ENCODE measurements at places on chromosomes 3 and 15.

DNA sequence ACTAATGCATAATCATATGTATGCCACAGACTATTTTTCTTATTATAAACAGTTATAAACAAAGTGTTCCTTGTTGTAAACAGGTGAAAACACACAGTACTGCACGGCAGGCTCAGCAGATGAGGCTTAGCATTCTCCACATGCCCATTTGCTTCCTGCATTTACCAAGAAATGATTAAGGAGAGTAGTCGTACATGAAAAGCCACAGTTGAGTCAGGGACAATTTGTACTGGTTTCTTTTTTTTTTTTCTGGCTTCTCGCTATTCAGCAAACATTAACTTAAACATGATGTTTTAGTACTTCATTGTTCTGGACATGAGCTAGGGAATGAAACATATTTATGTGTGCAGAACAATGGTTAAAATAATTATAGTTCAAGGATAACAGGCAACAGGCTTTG, 63.4 kb downstream of the GHSR start:
- no peak for DNase-seq

DNA sequence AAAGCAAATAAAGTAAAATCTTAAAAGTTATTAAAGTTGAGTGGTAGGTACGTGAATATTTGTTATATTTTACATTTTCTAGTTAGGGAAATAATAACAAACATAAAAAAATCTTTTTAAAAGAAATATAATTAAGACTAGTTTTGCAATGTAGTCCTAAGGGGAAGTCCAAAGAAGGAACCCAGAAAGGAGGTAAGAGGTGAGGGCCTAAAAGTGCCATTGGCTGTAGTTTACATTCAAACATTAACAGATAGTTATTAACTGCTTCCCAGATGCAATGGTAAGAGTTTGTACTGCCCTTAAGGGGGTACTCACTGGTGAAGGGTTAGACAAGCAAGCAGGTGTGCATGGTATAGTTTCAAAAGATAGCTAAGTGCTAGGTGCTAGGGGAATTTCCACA, 79.2 kb downstream of the B3GALNT1 start:
- no peak for DNase-seq

GRCh38 chr3:187368251-187369088, at the start of gene RTP4:
Gene RTP4 (plus strand): TSS chr3:187368385. CDS start chr3:187368442, 57 bp downstream.
- DNase-seq, result peak; percentile 53

- DNase-seq, result no peak
Observed at GRCh38 chr3:171357721-171358120, 102.5 kb downstream of the TNIK start.

DNA sequence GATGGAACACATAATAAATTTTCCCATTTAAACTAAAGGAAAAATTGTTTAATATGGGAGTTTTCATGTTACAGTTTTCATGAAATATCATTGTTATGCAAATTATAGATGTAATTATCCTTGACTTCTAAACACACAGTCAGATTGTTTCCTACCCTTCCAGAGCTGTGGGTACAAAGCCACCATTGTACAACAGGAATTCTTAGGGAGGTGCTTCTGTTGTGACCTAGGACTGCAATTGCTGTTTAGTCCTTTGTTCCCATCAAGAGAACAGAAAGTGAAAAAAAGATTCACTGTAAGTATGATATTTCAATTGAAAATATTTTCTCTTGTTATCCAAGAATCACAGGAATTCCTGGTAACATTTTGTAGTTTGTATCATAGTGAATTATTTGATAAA, 455.3 kb upstream of the NAALADL2 start:
- no peak for DNase-seq

DNA sequence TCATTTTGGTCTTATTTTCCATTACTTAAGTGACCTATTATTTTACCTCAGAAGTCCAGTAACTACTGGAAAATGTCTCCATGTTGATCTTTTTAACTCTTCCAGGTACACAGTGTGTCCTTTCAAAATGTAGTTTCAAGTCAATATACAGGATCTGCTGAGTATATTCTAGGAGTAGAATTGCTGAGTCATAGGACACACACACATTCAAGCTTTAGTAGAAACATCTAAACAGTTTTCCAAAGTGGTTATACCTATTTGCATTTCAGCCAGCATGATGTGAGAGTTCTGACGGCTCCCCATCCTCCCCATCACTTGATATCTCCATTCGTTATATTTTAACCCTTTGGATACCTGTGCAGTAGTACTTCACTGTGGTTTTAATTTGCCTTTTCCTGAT, 271.9 kb downstream of the MCTP2 start:
- no peak for DNase-seq

DNA sequence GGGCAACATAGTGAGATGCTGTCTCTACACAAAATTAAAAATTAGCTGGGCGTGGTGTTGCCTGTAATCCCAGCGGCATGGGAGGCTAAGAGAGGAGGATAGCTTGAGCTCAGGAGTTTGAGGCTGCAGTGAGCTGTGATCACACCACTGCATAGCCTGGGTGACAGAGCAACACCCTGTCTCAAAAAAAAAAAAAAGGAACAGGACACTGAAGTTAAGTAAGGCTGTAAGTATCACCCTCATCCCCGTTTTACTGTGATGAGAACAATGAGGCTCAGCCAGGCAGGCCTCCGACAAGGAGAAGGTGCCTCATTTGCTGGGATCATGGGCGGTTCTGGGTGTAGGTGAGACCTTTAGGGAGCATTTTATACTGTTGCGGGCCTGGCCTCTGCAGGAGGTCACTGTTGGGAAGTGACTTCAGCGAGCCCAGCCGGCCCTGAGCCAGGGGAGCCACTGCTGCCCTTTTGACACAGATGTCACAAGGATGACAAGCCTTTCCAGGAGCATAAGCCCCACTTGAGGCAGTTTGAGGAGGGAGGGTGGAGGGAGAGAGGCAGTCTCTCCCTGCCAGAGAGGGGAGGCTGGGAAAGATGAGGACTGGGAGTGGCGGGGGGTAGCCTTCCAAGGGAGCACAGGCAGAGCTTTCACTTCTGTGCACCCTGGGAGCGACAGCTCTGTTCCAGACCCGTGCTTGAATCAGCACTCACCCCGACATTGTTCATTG, 30.8 kb downstream of the IRAK2 start:
- no peak for DNase-seq

GRCh38 chr3:182357928-182358327, 435.4 kb upstream of the ATP11B start:
- DNase-seq, result no peak

DNA sequence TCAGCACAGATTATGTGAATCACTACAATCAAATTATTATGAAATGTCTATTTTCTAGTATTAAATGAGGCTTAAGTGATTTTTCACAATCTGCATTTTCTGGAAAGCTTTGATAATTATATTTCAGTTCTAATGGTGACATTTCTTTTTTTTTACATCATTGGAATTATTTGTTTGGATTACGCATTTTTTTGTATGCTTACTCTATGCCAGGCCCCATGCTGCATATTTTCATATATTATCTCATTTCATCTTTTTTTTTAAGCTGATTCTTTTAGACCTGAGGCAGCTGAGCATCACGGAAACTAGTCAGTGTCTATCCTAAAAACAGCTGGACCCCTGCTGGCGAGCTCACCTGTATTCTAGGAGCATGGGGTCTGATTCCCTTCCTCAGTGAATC, 31.1 kb downstream of the SLCO3A1 start:
- DNase-seq, result no peak

- DNase-seq, result no peak
Observed at GRCh38 chr3:60651799-60652198, 599.5 kb downstream of the FHIT start.

- no peak for DNase-seq
Observed at GRCh38 chr15:74821091-74821789, 5.2 kb upstream of the CPLX3 start.

DNA sequence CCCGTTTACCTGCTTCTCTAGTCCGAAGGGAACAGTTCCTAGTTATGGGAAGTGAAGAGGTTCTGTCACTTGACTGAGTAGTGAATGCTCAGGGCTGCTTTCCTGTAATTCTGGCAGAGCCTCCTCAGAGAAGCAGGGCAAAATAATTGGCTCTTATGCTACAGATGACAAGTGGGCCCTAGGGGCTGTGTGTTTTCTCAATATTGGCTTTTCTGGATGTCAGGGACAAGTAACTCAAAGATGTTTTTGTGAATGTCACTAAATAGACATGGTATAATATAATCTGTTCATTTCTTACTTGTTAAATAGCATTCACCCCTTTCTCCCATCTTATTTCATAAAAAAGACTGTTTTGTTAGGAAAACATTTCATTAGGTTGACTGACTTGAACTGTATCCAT, 40.1 kb downstream of the SGO1 start:
- no peak for DNase-seq

GRCh38 chr15:99719096-99719541, 14.1 kb downstream of the LYSMD4 start:
- no peak for DNase-seq

DNA sequence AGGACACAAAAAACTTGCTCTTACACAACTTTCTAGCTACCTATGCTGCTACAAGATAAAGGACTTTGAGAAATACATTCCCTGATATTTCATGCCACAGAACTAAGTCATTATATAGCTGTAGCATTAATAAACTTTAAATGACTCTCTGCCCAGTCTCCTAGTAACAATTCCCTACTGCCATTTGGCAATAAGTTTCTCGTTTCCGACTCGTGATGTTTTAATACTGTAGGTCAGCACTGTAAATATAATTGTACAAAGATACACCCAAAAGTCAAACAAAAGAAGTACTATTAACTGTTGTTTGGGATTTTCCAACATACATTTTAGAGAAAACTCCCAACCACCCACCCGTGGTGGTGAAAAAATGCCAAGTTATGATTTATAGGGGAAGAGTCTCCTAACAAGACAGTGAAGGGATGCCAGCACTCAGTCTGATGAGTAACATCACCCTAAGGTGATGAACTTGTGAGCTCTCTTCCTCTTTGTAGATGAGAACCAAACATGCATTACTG, 132.2 kb downstream of the DUT start:
- no peak for DNase-seq

DNA sequence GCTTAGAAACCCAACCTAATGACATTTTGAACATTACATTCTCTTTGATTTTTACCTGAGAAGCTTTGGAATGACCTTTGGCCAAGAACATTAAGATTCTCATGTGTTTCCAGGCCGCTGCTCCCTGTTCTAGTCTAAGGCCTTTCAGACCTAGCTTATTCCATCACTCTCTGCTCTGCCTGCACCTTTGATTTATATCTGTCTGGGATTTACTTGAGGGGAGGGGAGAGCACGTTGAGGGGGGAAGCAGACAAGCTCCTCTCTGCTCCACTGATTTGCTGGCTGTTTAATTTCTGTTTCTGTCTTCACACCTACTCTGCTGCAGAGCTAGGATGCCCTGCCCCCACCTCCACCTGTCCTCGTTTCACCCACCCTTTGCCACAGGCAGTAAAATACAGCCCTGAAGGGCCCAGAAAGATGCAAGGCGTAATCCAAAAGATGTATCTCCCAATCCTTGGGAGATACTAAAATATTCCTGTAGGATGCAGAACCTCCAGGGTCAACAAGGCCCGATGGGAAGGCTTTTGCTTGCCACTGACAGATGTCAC, 429.8 kb downstream of the EPHB1 start:
- no peak for DNase-seq

DNA sequence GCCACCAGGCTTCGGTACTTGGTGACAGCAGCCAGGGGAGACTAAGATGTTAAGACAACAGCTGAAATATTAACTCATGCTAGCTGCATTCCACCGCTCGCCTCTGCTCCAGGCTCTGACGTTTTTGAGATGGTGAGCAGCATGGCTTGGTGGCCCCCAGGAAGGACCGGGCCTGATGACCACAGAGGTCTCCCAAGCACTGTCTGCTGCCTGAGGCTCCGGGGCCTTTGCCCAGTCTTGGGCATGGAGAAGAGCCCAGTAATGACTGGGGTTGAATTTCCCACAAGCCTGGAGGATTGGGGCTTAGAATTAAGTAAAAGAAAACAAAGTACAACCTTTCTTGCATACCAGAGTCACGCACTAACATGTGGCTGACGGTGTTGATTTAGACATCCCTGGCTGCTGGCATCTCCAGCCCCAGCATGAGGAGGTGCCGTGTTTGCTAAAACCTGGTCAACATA, 243.6 kb upstream of the LYSMD4 start:
- DNase-seq, result no peak

- no peak for DNase-seq
Observed at GRCh38 chr3:10646531-10647335, 141.3 kb upstream of the ATP2B2 start.

- no peak for DNase-seq
Observed at GRCh38 chr3:183533412-183534132, 21.9 kb downstream of the KLHL6 start.

DNA sequence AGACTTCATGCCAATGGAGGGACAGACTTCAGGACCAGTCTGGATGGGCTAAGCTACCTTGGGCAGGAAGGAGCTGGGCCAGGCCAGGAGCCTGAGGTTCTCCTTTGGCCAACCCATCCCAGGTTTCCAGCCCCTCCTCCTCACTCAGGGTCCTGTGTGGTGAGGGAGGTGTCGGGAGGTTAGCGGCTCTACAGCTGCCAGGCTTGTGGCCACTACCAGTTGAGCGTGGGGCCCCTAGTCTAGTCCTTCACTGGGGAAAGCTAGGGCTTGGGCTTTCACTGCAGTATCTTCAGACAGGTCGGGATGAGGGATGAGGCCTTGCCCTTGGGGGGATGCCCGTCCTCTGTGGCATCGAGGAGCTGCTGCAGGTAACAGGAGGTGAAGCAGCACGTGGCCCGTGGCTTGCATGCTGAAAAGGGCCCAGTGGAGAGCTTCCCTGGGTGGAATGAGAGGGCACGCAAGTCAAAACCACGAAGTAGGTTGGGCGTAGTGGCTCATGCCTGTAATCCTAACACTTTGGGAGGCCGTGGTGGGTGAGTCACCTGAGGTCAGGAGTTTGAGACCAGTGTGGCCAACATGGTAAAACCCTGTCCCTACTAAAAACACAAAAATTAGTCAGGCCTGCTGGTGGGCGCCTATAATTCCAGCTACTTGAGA, 8.5 kb upstream of the FANCD2 start:
- DNase-seq, result no peak

DNA sequence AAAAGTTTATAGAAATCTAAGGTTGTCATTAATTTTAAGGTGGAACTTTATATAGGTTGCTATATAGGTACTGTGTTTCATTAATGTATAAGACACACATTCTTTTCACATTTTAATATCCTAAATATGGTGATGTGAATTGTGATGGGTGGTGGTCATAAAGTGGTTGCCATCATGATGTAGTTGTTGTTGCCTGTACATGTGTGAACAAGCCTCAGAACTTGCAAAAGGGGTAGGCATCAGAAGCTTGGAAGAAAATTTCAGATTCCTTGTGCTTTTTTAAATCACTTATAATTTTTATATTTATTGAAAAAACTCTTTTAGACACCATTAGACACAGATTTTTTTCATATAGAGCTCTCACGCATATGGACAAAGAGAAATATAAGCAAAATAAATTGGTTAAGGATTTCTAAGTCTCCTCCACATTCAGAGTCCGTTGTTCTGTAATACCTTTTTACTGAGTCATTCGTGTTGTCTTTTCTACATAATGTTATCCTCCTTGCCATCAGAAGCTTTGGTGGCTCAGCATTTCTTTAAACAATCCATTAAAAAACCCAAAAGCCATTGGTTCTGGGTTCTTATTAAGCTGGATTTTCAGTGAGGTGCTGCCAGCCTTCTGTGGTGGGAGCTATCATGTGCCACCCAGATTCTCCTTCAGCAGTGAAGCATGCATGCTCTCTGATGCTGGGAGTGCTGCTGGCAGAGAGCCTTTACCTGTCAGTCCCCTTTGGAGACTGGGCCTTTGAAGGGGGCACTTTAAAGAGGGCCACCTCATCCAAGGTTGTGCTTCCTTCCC, 140.4 kb upstream of the GALNT15 start:
- DNase-seq, result no peak

- DNase-seq, result no peak
Observed at GRCh38 chr3:171199473-171199829, 172.9 kb upstream of the SLC2A2 start.

- DNase-seq, result no peak
Observed at GRCh38 chr3:161987933-161988332, 491.3 kb downstream of the OTOL1 start.

GRCh38 chr15:63256433-63257274, 20.8 kb upstream of the APH1B start:
- no peak for DNase-seq

Data from naive thymus-derived CD4-positive, alpha-beta T cell (primary cell).